ENCODE measurements at places on chromosomes 12 and 14. TPM values are rescaled to one million over a fixed set of nuclear protein-coding genes. Genes with fewer than 3 reads are reported as not detected.

DNA sequence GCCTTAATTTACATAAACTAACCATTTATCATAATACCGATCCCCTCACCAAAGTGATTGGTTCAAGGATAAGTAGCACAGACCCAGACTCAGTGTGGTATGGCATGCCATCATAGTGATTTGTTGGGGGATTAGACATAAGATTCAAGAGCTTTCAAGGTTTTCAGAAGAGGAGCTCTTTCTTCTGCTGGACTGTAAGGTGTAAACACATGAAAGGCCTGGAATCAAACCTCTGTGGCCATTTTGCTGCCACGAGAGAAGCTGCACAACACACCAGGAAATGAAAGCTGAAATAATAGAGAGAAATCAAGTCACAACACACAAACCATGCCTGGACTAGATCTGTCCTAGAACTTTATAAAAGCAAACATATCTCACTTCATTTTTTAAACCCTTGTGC lies 30.8 kb downstream of the BTG1 start:
- H3K36me3 ChIP-seq, result no peaks in the 10 kb centered on the region
- H3K4me3 ChIP-seq, result no peak overlapping the region
- no peaks in the 10 kb centered on the region for H3K27me3 ChIP-seq
- no peak overlapping the region for H3K27ac ChIP-seq
- no peak for DNase-seq

DNA sequence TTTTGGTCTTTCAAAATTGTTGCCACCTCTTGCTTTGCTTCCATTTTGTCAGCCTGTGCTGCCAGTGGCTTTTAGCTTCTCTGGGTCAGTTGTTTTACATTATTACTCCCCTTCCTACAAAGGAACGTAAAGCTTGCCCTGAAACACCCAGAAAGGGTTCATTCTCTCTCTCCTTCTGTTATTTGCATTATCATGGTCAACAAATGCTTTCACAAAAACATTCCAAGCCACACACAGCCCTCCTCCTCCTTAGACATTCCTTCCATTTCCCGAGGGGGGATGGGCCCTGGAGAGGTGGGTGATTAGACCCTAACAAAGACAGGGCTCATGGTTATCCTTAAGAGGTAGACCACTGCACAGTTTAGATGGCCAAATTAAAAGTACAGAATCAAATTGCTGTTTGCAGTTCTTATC lies 60.4 kb upstream of the SINHCAF start:
- DNase-seq, result no peak
- H3K27ac ChIP-seq, result no peak overlapping the region
- no peaks in the 10 kb centered on the region for H3K27me3 ChIP-seq
- H3K4me1 ChIP-seq, result no peaks in the 10 kb centered on the region
- H3K4me3 ChIP-seq, result no peak overlapping the region
- H3K36me3 ChIP-seq, result peaks cover 28% of the 10 kb centered on the region

- H3K36me3 ChIP-seq, result no peaks in the 10 kb centered on the region
- no peak for DNase-seq
- H3K4me3 ChIP-seq, result no peak overlapping the region
- H3K4me1 ChIP-seq, result peaks cover 24% of the 10 kb centered on the region
Observed at GRCh38 chr14:102219316-102219715, 79.6 kb downstream of the WDR20 start.

- no peaks in the 10 kb centered on the region for H3K36me3 ChIP-seq
- no peak for DNase-seq
- peaks cover 10% of the 10 kb centered on the region for H3K4me1 ChIP-seq
- H3K27me3 ChIP-seq, result no peaks in the 10 kb centered on the region
Observed at GRCh38 chr12:45794422-45794821, 64.9 kb downstream of the ARID2 start.

DNA sequence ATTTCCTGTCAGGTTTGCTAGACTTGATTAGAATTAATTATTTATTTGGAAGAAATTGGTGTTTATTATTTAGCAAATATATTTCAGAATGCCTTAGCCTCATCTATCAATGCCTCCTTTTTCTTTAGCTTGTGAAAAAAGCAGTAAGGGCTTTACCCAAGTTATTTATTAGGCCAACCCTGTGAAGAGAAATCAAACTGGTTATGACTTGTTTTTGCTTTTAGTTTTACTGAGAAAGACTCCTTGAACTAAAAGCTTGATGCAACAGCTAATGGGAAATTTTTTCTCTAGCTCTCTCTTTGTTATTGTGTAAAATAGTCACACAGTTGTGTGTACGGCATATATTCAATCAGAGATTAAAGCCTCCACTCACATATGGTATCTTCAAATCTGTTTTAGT lies 306.8 kb downstream of the DIO2 start:
- no peak overlapping the region for H3K27ac ChIP-seq
- H3K36me3 ChIP-seq, result no peaks in the 10 kb centered on the region
- no peaks in the 10 kb centered on the region for H3K4me1 ChIP-seq
- H3K4me3 ChIP-seq, result no peak overlapping the region

GRCh38 chr12:59182191-59182590 lies 261.9 kb upstream of the LRIG3 start:
- H3K36me3 ChIP-seq, result no peaks in the 10 kb centered on the region
- H3K4me1 ChIP-seq, result no peaks in the 10 kb centered on the region
- H3K4me3 ChIP-seq, result no peak overlapping the region

DNA sequence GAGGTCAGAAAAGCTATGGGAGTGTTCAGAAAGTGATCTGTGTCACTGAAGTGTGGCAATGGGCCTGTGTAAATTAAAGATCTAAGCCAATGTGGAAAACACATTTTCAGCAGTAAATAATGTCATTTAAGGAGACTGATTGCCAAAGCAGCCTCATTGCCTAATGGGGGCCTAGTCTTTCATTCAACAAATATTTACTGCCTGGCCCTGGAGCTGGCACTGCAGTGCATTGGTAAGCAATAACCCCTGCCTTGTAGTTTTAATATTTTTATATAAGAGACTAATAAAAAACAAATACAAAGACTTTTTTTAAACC lies 326.6 kb downstream of the BTG1 start:
- H3K36me3 ChIP-seq, result no peaks in the 10 kb centered on the region
- H3K27ac ChIP-seq, result no peak overlapping the region
- H3K4me1 ChIP-seq, result no peaks in the 10 kb centered on the region

- H3K36me3 ChIP-seq, result no peaks in the 10 kb centered on the region
- H3K4me1 ChIP-seq, result no peaks in the 10 kb centered on the region
- no peak overlapping the region for H3K4me3 ChIP-seq
- no peak overlapping the region for H3K27ac ChIP-seq
Observed at GRCh38 chr12:82411546-82412230, 53.4 kb downstream of the METTL25 start.

- H3K27me3 ChIP-seq, result no peaks in the 10 kb centered on the region
- no peak overlapping the region for H3K4me3 ChIP-seq
- H3K4me1 ChIP-seq, result no peaks in the 10 kb centered on the region
- no peak for DNase-seq
- H3K27ac ChIP-seq, result no peak overlapping the region
- no peaks in the 10 kb centered on the region for H3K36me3 ChIP-seq
Observed at GRCh38 chr14:59097681-59098080, 90.8 kb upstream of the DAAM1 start.

DNA sequence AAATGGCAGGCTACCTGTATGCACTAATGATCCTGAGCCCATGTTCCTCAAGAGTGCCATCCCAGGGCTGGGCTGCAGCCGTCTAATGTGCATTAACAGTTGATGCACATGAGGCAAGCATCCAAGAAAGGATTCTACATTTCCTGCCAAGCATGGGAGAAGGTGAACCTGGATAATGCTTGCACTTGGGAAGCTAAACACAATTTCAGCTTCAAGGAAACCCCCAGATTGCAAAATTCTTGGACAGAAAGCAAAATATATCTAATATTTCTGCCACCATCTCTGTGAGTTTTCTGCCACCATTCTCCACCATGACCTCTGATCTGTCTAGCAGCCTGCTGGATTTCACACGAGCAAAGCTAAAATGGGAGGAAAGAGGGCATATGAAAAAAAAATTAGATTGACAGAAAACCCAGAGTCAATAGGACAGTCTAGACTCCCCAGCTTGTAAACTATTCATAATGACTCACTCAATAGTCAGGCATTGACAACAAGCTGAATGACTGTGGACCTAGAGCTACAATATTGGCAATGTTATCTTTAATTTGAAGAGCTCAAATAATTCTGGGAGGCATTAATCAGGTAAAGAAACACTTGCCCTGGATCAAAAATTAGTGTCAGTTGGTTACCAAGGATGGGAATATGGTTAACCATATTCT lies 91.9 kb upstream of the BCL2L14 start:
- DNase-seq, result no peak
- no peaks in the 10 kb centered on the region for H3K36me3 ChIP-seq

DNA sequence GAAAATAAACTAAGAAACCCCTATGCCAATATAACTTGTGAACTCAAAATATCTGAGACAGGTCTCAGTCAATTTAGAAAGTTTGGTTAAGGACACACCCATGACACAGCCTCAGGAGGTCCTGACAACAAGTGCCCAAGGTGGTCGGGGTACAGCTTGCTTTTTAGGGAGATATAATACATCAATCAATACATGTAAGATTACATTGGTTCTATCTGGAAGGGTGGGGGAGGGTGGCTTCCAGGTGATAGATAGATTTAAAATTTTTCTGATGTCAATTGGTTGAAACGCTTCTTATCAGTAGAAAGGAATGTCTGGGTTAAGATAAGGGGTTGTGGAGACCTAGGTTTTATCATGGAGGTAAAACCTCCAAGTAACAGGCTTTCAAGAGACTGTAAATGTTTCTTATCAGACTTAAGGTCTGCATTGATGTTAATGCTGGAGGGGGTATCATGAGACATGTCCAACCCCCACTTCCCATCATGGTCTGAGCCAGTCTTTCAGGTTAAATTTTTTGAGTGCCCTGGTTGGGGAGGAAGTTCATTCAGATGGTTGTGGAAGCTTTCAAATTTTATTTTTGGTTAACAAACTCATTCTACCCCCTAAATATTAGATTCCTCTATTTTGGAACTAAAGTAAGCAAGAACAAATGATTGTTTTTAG lies 82.0 kb upstream of the RASSF8 start:
- no peaks in the 10 kb centered on the region for H3K27me3 ChIP-seq
- no peaks in the 10 kb centered on the region for H3K4me1 ChIP-seq
- no peaks in the 10 kb centered on the region for H3K36me3 ChIP-seq
- no peak overlapping the region for H3K27ac ChIP-seq

DNA sequence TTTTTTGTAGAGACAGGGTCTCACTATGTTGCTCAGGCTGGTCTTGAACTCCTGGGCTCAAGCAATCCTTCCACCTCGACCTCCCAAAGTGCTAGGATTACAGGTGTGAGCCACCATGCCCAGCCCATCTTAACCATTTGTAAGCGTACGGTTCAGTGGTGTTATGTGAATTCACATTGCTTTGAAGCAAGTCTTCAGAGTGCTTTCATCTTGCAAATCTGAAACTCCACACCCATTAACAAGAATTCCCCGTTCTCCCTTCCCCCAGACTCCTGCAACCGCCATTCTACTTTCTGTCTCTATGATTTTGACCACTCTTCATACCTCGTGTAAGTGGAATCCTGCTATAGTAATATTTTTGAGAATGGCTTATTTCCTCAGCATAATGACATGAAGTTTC lies 24.9 kb upstream of the BICDL1 start:
- DNase-seq, result no peak
- H3K27ac ChIP-seq, result no peak overlapping the region
- no peaks in the 10 kb centered on the region for H3K4me1 ChIP-seq
- no peak overlapping the region for H3K4me3 ChIP-seq

DNA sequence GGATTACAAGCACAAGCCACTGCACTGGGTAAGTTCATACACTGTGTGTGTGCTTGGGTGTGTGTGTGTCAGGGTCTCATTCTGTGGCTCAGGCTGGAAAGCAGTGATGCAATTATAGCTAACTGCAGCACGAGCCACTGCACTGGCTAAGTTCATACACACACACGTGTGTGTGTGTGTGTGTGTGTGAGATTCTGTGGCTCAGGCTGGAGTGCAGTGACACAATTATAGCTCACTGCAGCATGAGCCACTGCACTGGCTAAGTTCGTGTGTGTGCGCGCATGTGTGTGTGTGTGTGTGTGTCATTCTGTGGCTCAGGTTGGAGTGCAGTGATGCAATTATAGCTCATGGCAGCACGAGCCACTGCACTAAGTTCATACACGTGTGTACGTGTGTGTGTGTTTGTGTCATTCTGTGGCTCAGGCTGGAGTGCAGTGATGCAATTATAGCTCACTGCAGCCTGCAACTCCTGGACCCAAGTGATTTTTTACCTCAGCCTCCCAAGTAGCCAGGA lies 85.4 kb downstream of the HECTD1 start:
- H3K4me1 ChIP-seq, result no peaks in the 10 kb centered on the region
- H3K4me3 ChIP-seq, result no peak overlapping the region
- H3K36me3 ChIP-seq, result peaks cover 93% of the 10 kb centered on the region

GRCh38 chr14:50003213-50004021 lies 110.5 kb downstream of the ARF6 start:
- peak overlapping the region; percentile 37 for H3K4me3 ChIP-seq
- no peaks in the 10 kb centered on the region for H3K27me3 ChIP-seq

GRCh38 chr12:129169928-129170327 lies 316.6 kb downstream of the GLT1D1 start:
- H3K27me3 ChIP-seq, result no peaks in the 10 kb centered on the region
- DNase-seq, result no peak
- H3K4me3 ChIP-seq, result no peak overlapping the region
- no peaks in the 10 kb centered on the region for H3K36me3 ChIP-seq

- peaks cover 31% of the 10 kb centered on the region for H3K4me1 ChIP-seq
- DNase-seq, result no peak
- H3K36me3 ChIP-seq, result no peaks in the 10 kb centered on the region
Observed at GRCh38 chr12:100497105-100497795, 23.6 kb downstream of the NR1H4 start.

DNA sequence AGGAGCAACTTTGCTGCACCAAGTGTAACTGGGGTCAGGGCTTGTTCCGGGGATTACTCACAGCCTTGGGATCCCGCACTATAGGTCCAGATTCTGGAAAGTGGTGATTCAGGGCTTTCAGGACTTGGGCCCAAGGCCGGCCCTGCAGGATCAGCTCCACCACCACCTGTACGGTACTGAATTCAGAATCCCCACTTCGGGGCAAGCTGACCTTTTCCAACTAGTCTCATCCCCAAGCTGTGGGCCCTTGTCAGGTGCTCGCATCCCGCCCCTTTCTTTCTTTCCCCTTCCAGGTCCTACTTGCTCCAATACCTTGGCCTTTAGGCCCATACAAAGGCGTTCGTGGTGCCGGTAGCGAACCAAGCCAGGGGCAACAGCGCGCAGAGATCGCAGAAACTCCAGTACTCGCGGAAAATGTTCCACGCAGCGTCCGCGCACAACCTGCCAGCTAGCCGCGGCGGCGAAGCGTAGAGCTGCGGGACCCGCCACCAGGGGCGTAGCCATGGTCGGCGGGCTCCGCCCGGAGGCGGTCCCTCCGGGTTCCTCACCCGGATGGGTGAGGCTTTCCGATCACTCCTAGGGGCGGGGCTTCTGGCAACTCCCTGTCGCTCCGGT lies 487 bp downstream of the TINF2 start:
- H3K4me3 ChIP-seq, result no peak overlapping the region
- peak; percentile 95 for DNase-seq
- H3K27me3 ChIP-seq, result no peaks in the 10 kb centered on the region
- H3K36me3 ChIP-seq, result peaks cover 41% of the 10 kb centered on the region

ASCL1 gene
- 0.72 TPM for total RNA-seq

CGRRF1 gene
- total RNA-seq, result 19.0 TPM

TEX22 gene
- not detected for total RNA-seq

CAPZA3 gene
- not detected for total RNA-seq

GLIPR1L1 gene
- not detected for total RNA-seq

NTF3 gene
- total RNA-seq, result not detected

KRT72 gene
- not detected for total RNA-seq

ESRRB gene
- total RNA-seq, result not detected

PLEKHG7 gene
- not detected for total RNA-seq

SYNDIG1L gene
- not detected for total RNA-seq

A2ML1 gene
- total RNA-seq, result not detected

FKBP3 gene
- total RNA-seq, result 15.7 TPM

NANOG gene
- total RNA-seq, result 0.33 TPM

KRT5 gene
- total RNA-seq, result 0.88 TPM

All from adrenal gland (tissue), 19 donors.